AG09309 (cell line): ENCODE measurements at places on chromosomes 16 and 17.

- DNase-seq = no peak
These were observed 96.9 kb downstream of the ADCY9 start for GRCh38 chr16:4019371-4019791.

GRCh38 chr16:1817276-1817589, 9.4 kb downstream of the HAGH start:
- no peak for DNase-seq

DNA sequence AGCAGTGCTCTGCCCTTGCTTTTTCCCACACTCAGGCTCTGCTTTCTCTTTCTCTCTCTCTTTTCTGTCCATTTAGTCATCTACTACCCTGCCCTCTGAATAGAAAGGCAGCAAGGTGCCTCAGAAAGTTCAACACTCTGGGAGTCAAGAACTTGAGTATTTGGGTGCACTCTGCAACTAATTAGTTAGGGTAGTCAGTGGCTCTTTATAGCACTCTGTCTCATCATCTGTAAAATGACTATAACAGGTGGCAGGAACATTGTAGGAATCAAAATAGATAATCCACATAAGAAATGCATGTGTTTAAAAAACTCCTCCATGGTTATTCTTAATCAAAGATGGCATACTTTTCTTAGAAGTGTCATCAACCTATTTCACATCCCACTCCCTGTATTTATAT, 7.2 kb downstream of the OR2C1 start:
- DNase-seq = no peak

DNA sequence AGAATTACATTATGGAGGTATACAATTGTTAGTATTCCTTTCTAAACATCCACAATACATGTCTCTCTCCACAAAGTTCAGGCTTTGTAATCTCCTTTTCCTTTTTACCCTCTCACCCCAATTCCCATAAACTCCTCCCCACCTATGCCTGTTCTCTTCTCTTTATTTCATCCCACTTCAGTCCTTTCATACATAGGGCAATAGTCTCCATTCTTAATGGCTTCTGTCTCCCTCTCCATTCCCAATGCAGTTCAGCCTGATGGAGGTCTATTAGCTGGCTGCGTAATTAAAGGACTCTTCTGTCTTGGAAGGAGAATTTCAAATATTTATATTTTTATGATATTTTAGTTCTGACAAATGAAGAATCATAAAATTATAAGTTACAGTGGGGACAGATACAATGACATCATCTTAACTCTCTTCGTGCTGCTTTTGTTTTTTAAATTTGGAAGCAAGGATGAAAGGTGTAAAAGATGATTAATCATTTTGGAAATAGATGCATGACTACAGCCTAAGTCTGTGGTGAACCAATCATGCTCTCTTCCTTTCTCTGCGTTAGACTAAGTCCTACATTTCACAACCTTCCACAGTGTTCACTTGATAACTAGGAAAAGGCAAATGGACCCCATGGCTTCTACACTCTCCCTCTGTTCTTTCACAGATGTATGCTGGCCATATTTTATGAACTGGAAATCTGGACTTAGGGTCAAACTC, 11.2 kb upstream of the FAM20A start:
- DNase-seq = no peak

DNA sequence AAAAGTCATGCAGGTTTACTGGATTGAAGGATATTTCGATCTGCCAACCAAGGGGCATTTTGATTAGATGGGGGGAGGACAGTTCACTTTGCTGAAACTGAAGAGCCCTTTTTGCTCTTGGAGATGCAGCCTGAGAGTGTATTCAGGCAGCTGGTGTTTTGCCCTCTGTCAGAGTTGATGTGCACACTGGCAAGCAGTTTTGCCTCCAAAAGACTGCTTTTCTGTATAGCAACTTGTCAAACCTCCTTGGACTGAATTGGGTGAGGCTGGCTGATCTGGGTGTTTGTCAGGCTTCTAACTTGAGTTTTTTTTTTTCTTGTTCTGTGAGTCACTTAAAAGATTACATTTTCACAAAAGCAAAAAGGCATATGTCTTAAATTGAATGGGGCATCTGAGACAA, 22.6 kb upstream of the ANKFN1 start:
- no peak for DNase-seq

DNA sequence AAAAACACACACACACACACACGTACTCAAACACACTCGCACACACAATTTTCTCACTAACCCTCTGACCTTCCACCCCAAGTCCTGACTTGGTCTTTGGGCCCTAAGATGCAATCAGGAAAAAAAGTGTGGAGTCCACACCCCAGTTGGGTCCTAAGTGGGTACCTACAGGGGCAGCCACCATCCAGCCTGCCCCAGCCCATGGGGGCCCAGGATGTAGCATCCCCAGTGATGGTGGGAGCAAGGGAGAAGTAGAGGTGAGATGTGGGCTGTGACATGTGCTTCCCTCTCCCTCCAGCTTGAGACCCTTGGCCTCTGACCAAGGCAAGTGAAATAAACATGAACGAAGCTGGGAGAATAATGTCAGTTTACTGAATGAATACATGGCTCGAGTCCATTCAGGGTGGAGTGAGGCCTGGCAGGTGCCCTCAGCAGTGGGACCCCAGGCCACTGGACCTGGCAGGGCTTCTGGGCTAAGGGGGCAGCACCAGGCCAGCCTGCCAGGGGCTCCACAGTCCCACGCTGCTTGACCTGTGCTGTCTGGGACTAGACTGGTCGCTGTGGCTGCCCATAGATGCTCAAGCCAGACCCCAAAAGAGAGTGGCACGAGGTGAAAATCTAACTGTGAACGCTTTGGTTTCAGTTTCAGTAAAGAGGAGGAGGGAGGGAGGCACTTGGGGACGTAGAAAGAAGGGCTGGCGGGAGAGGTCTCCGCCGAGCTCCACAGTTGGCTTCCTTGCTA, 73.7 kb downstream of the MRC2 start:
- DNase-seq = no peak

- DNase-seq = no peak
These were observed 19.3 kb downstream of the SHMT1 start for GRCh38 chr17:18344021-18344420.

DNA sequence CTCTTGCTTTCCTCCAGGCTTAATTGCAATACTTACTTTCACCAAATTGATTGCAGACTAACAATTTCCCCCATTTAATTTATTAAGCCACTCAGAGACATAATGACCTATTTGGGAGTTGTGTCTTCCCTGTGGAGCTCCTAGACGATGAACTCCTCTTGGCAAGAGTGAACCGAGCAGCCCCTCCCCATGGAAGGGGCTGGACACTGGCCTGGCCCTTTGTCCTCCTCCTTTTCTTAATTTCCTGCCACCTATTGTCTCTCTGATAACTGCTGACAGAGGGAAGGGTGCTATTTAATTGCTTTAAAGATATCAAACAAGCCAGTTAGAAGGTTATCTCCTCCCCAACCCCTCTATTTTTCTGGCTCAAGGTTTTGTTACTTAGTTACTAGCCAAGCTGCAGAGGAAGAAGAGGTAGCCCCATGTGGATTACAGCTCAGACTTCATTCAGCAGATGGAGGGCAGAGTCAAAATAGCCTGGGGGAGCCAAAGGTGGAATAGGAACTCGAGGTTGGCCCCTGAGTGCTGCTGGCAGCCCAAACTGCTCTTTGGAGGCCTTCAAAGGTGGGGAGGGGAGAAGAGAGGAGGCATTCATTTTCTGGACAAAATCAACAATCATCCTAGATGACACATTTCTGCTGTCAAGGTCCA, 3.7 kb upstream of the SSTR2 start:
- DNase-seq = no peak

- no peak for DNase-seq
These were observed 1.1 kb downstream of the MAPK3 start for GRCh38 chr16:30121741-30122571.
